NCI-H460 (cell line): ENCODE measurements at places on chromosomes 11 and 22. TPM values are rescaled to one million over a fixed set of nuclear protein-coding genes. Genes with fewer than 3 reads are reported as not detected.

CCDC81 gene
- total RNA-seq: 1.7 TPM in 1 of 2 replicates, not detected in the other

PYGM gene
- 0.54 TPM in 1 of 2 replicates, not detected in the other for total RNA-seq

DNA sequence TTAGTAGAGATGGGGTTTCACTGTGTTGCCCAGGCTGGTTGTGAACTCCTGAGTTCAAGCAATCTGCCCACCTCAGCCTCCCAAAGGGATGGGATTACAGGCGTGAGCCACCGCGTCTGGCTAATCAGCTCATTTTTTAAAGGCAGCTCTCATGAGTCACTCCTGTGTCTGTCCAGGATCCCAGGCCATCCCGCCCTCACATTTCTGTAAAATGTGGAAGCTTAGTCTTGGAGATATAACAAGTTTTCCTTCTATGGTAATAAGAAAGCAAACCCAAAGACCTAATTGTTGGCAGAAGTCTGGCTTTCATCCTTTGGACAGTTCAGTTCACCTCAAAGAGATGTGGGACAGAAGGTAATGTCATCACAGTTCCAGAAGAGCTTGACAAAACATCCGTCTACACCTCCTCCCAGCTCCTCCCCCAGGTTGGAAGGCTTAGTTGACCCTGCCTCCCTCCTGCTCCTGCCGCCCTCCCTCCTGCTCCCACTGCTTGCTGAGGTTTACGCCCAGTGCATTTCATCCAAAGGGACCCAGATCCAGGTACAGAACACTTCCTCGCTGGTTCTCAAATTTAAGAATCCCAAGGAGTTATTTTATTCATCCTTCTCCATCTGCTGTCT, 6.4 kb downstream of the DRD2 start:
- no peak for DNase-seq

- DNase-seq: no peak
Observed at GRCh38 chr22:36100134-36100824, 60.3 kb downstream of the APOL3 start.

DNA sequence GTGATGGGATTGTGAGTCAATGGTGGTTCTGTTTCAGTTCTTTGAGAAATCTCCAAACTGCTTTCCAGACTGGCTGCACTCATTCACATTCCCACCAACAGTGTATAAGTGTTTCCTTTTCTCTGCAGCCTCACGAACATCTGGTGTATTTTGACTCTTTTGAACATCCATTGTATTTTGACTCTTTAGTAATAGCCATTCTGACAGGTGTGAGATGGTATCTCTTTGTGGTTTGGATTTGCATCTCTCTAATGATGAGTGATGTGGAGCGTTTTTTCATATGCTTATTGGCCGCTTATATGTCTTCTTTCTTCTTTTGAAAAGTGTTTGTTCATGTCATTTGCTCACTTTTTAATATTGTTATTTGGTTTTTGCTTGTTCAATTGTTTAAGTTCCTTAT, 19.4 kb downstream of the NELL1 start:
- no peak for DNase-seq

CTSF gene
- total RNA-seq: 9.0 and 9.5 TPM in 2 replicates

GRCh38 chr11:23995891-23996290, 501.0 kb upstream of the LUZP2 start:
- DNase-seq: no peak

DNA sequence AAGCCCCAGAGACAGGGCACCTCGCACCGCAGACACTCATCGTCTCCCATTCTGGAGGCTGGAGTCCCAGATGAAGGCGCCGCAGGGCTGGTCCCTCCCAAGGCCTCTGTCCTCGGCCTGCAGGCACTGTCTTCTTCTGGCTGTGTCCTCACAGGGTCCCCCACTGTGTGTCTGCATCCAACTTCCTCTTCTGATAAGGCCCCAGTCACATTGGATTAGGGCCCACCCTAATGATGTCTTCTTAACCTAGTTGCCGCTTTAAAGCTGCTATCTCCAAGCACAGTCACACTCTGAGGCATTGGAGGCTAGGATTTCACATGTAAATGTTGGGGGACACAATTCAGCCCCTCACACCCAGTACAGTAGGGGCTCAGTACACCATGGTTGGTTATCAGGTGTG, 48.9 kb downstream of the DHCR7 start:
- DNase-seq: no peak

DNA sequence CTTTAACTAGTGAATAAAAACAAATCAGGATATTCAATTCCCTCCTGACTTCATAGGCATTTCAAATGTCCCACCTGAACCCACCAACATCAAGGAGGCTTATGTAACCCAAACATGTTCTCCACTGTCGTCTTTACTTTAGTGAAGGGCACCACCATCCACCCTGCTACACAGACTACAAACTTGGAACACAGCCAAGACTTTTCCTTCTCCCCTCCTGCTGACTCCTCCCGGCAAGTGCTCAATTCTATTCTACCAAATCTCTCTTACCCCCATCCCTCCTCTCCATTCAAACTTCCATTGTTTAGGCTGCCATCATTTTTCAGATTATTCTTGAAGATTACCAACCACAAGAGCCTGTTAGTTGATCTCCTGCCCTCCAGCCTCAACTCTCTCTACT, 24.3 kb downstream of the SAAL1 start:
- no peak for DNase-seq

DNA sequence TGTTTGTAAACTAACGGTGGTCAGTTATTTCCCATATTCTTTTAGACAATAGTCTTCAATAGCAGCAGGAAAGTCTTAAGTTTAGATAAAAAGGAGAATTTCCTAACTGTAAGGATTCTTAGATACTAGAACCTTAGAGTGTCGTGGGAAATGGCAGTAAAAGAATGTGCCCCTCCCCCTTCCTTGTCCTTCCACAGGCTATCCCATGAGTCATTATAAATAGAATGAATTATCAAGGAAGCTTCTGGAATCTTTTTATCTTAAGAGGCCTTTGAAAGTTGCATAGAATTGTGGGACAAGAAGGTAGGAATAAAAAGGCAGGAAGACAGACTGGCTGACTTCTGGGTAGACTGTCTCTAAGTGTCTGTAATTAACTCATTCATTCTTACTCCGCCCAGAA, 165.2 kb upstream of the TBCEL start:
- no peak for DNase-seq

- no peak for DNase-seq
Observed at GRCh38 chr11:130001461-130002351, 929 bp downstream of the PRDM10 start.

- no peak for DNase-seq
Observed at GRCh38 chr22:46774980-46775849, 12.8 kb downstream of the TBC1D22A start.

BRMS1 gene
- total RNA-seq: 35.3 and 44.2 TPM in 2 replicates

DNA sequence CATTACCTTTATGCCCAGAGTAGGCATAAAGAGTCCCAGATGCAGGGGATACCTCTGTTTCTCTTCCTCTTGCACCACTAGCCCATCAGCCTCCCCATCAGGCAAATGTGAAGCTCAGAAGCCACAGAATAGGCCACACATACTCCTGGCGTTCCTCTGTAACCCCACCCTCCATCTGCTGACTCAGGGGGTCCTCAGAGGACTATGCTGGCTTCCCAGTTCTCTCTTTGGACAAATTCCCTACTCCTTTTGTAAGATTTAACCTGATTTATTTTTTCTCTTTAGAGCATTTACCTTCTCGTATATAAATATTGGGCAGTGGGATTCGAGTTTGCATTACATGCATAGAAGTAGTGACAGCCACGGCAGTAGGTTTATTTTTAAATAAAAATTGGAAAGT, 262.3 kb upstream of the CADM1 start:
- no peak for DNase-seq

DNA sequence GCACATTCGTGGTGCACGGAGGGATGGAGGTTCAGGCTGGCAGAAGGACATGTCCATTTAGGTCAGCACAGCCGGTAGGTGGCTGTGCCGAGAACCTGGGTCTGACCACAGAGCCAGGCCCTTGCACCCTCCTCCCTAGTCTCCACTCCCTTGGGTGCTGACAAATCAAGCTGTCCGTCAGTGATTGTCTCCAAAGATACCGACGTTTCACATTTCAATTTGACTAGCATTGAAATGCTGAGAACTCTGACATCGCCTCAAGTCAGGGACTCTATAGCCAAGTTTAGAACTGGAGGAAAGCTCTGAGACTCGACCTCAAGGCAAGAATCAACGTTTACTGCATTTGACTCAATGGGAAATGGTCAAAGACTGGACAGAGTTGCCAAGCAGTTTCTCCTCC, 1321.1 kb downstream of the TBC1D22A start:
- no peak for DNase-seq

ROM1 gene
- total RNA-seq: 1.2 and 3.0 TPM in 2 replicates

GRCh38 chr11:27783701-27784355, 83.6 kb upstream of the BDNF start:
- DNase-seq: no peak

OR5P2 gene
- total RNA-seq: not detected in 2 replicates

DNA sequence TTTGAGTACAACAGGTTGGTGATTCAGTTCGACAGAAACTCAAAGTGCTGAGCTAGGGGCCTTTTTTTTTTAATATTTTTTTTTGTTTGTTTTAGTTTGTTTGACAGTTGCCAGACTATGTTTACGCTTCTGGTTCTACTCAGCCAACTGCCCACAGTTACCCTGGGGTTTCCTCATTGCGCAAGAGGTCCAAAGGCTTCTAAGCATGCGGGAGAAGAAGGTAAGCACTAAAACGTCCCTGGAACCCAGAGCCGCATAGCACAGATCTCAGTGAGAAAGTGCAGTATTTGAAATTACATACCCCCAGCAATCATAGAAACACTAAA, 649 bp downstream of the PRRG4 start:
- DNase-seq: no peak

DNA sequence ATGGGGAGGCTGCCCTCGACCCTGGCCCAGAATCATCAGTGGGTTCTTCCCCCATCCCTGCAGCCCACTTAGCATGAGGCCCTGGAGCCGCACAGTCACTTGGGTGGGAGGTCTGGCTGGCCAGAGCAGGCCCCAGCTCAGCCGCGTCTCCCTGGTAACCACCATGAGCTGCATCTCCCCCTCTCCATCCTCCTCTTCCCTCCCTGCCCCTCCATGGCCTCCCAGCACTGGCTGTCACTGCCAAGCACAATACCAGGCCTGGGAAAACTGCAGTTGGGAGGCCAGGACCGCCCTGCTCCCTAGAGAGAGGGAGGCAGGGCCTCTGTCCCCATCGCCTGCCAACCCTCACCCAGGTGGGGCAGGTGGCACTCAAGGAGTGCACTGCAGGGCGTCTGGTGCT, 8.0 kb downstream of the CSDC2 start:
- DNase-seq: no peak

DNA sequence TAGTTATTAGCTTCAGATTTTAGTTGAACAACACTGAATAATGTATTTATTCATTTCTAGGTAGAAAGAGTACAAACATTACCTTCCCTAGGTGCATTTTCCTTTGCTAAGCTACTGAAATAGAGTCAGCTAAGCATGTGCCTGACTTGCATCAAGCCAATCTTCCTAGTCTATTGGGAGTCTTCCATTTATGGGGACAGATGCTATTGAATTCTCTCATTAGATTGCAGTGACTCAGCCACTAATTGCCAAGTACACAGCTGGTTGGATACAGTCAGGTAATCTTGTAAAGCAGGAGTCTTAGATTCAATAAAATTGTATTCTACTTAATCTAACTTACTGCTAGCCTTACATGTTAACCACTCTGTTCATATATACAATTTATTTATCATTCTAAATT, 55.2 kb upstream of the RPS13 start:
- no peak for DNase-seq

DNA sequence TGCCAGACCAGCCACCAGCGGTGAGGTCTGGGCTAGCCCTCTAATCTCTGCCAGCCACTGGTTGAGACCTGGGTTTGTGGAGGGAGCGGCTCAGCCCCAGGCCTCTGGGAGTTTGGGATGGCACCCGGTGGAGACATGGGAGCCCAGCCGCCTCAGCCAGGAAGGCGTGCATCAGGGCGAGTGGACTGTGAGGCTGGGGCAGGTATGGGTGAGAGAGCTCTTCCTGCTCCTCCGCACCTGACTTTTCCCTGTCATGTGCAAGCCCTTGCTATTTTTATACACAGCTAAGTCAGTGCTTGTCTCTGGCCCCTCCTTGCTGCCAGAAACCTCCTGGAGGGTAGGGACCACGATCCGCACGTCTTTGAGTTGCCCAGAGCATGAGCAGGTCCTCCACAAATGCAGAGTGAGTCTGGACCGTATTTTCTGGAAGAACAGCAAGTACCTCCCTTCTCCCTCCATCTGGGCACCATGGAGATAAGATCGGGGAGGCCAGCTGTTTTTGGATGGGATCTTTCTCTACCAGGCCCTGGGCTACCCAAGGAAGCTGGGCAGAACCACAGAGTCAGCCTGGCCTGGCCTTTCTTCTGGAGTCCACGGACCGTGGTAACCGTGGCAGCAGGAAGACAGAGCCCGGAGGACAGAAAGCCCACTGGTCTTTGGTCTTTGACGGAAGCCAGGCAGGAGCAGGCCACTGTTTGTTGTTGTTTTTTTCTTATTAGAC, 53.3 kb downstream of the IGLL1 start:
- no peak for DNase-seq

DNA sequence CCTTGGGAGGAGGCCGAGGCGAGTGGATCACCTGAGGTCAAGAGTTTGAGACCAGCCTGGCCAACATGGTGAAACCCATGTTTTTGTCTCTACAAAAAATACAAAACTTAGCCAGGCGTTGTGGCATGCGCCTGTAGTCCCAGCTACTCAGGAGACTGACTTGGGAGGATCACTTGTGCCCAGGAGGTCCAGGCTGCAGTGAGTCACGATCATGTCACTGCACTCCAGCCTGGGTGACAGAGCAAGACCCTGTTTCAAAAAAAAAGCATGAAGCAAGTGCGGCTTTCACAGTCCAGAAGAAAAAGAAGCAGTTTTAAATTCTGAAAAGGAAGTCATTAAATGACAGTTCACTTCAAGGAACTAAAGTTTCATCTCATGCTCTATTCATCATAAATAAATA, 7.1 kb upstream of the LTO1 start:
- no peak for DNase-seq

DNA sequence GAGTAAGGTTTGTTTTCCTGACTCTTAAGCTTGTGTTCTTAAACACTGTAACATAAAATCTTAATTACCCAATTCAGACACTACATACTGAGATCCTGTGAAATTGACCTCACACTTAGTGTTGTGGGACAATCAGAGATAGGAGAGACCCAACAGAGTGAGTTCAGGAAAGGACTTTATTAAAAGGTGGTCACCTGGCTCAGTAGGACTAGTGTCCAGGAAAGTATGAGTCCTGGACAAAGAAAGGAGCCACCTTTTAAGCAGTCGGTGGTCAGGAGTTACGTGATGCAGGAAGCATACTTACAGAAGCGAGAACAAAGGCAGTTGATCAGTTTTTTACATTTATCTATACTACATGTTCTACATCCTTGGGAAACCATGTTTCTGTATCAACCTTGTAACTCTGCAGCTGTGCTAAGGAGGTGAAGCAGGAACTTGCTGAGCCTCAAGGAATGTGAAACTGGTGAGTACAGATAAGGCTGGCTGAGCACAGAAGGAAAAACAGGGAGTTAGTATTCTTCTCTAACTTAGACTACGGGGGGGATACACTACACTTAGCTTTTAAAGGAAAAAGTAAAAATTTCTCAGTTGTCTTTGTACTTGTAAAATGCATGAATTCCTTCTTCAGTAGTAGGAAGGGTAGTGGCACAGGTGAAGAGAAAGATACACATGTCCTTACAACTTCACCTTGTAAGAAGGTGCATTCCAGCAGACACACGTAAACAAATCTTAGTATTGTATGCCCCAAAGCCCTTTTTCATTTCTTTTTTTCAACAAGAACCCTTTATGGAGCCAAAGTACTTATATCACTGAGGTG, 15.1 kb downstream of the OR51E1 start:
- DNase-seq: no peak

GRCh38 chr11:130168105-130168504, 8.5 kb downstream of the ST14 start:
- DNase-seq: no peak
